Femur (tissue), 1 donor: ENCODE measurements at places on chromosomes 1 and 21.

DNA sequence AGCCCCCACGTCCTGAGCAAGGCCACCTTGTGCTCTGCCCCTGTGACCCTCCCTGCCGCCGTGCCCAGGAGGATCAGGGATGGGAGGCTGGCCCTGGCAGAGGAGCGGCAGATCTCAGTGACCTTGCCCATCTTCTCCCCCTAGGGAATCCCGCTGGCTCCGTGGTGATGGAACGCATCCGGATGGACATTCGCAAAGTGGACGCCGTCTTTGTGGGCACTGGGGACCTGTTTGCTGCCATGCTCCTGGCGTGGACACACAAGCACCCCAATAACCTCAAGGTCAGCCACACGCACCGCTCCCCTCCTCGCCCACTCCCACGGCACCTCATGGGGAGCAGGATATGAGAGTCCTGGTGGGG, 22.7 kb downstream of the CSTB start:
- no peak for DNase-seq

- DNase-seq: no peak
Measured at GRCh38 chr1:229980009-229980408, 87.0 kb upstream of the GALNT2 start.

GRCh38 chr1:115768549-115768948, at the start of gene CASQ2:
TSS of gene CASQ2 (minus strand) at chr1:115768714. CDS start at chr1:115768541, 173 bp downstream.
- DNase-seq: no peak

DNA sequence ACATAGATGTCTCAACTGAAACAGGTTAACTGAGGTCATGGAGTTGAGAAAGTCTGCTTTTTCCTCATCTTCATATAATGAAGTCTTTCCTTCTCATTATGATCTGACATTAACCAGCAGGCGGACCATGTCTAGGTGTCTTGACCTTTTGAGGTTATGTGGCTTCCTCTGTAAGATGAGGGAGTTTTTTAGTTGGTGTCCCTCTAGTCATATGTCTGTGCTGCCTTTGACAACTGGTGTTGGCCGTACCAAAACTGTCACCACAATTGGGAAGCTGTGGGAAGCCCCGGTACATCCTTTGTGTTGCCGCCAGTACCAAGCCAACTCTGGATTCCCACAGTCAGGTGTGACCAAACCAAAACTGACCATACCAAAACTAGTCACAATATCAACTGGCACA, 105.1 kb downstream of the PBX1 start:
- no peak for DNase-seq

DNA sequence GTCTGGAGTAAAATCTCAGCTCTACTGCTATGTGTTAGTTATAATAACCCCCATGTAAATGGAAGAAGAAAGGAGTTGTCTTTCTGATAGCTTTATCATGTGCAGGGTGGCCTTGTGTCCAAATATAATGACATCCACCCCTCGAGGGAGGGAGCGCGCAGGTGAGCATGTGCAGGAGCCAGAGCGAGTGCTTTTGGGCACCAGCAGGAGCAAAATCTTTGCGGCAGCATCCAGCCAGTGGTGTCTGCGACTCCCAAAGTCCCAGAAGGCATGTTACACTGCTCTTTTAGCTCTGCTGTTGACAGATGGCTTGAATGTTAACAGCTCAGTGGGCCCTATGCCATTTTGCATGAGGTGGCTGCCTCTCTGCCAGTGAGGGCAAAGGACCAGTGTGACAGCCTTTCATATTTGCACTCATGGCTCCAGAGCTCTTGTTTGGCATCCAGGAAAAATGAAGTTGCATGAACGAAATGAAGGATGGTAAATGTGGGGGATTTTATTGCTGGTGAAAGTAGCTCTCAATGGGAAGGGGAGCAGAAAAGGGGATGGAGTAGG, 146.7 kb downstream of the HMCN1 start:
- no peak for DNase-seq

GRCh38 chr1:111176678-111177077, 23.8 kb downstream of the DENND2D start:
- no peak for DNase-seq

DNA sequence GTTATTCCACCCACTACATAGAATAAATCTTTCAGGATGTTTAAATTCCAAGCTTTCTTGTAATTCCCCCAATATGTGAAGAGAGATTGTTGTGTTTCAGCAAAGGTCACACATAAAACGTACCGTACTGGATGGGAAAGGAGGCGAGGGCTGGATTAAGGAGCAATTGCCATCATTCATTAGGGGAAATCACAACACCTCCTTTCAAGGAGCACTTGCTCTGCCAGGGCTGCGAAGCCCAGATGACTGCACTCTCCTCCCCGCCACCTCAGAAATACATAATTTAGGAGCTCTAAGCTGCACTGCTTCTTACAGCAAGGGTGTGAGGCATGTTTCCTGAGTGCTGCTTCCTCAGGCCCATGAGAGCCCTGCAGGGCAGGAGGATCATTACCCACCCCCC, 29.6 kb downstream of the MATN1 start:
- DNase-seq: no peak

DNA sequence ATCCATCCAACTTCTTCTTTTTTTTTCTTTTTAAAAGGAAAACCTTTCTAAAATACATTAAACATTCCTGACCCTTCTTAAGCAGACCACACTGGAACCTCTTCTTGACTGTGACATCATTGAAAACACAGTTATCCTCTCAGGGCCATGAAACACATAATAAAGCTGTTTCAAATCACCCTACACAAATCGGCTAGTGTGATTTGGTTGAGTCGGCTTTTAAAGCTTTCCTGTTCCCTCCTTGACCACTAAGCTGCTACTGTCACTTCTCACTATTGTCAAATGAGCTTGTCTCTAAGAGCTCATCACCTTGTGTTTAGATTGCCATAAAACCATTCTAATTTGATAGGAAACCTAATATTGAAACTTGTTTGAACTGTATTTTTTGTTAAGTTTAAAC, 5.9 kb downstream of the USP24 start:
- DNase-seq: no peak

GRCh38 chr1:29426701-29427279, 190.5 kb downstream of the PTPRU start:
- peak; percentile 13 for DNase-seq

- DNase-seq: no peak
Measured at GRCh38 chr1:153553096-153553495, 4.0 kb upstream of the S100A3 start.

DNA sequence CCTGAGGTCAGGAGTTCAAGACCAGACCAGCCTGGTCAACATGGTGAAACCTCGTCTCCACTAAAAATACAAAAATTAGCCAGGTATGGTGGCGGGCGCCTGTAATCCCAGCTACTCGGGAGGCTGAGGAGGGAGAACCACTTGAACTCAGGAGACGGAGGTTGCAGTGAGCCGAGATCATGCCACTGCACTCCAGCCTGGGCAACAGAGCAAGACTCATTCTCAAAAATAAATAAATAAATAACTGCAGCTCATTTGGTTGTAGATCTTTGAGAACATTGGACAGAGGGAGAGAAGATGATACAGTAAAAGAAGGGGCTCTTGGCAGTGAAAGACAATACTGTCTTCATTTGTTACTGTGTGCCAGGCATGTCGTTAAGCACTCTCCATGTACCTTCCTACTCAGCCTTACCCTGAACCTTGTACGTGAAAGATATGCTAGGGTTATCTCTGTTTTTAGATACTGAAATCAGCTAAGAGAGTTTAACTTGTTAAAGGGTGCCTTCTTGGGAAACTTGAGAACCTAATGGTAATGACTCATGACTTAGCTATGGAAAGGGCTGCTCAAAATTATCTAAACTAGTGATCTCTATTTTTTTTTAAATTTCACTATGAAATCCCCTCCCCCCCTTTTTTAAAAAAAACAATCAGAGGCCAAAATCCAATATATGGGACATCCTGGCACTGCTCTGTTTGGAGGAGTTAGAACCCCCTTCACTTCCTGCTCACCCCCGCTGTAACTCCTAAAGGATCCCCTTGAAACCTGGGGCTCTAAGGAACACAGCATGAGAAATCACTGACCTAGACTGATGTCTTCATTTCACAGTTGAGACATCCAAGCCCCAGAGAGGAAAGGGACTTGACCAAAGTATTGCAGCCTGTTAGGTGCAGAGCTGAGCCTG, 6.8 kb upstream of the KPNA6 start:
- no peak for DNase-seq

GRCh38 chr1:206037581-206037980, 13.9 kb upstream of the CTSE start:
- DNase-seq: no peak

DNA sequence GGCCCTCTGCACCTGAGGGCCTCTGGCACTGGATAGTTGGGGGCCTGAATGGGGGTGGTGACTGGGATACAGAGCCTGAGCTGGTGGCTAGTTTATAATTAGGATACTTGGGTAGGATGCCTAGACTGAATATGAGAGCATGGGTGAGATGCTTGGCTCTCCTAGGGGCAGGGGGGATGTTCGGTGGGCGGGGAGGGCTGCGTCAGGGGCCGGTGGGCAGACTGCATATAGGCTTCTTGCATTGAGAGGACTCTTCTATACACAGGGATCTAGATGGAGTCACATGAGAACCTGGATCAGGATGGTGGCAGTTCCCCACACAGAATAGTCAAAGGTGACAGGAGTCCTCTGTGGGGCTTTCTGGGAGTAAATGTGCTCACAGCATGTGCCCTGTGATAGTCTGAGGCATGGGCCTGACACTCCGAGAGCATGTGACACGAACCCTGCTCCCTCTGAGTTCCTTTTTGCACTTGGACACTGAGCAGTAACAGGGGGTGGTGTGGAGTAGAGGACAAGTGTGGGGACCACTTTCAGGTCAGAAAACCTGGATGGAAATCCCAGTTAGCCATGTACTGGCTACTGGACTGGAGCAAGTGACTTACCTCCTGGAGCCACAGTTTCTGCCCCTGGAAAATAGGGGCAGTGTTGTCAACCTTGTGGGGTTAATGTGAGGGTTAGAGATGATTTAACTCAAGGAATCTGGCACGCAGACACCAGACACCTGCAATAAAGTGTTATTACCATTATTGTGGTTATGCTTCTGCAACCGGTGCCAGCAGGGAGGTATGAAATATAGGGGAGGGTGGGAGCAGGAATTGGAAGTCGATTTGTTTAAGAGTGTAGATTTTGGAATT, 2.2 kb downstream of the MAP7D1 start:
- DNase-seq: no peak

- no peak for DNase-seq
Measured at GRCh38 chr21:14486869-14487268, 59.2 kb downstream of the SAMSN1 start.

GRCh38 chr21:41864311-41865001, 14.7 kb downstream of the PRDM15 start:
- DNase-seq: no peak

- DNase-seq: no peak
Measured at GRCh38 chr1:112546076-112546475, 37.3 kb downstream of the WNT2B start.

GRCh38 chr1:67367370-67368045, 59.8 kb downstream of the IL12RB2 start:
- DNase-seq: peak; percentile 29

GRCh38 chr21:32021319-32021994, 148.6 kb downstream of the HUNK start:
- peak; percentile 89 for DNase-seq

GRCh38 chr1:246081856-246082668, 425.0 kb downstream of the SMYD3 start:
- no peak for DNase-seq

DNA sequence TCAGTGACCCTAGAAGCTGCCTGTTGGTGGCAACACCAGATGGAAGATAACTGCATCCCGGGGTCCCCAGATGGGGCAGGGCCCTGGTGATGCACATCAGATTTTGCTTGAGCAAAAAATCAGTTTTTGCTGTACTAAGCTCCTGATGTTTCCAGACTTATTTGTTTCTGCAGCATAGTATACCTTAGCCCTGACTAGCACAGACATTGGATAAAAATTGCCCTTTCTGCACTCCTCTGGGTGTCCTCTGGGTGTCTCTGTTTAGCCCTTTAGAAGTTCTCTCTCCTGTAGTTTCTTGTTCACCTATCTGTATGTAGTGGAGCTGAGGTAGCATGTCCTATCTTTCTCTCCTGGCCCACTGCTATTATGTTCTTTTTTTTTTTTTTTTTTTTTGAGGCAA, 30.3 kb upstream of the PLA2G2C start:
- DNase-seq: no peak

- no peak for DNase-seq
Measured at GRCh38 chr1:201778279-201779065, 50.5 kb upstream of the IPO9 start.

- no peak for DNase-seq
Measured at GRCh38 chr21:26717146-26717739, 128.0 kb downstream of the ADAMTS1 start.

DNA sequence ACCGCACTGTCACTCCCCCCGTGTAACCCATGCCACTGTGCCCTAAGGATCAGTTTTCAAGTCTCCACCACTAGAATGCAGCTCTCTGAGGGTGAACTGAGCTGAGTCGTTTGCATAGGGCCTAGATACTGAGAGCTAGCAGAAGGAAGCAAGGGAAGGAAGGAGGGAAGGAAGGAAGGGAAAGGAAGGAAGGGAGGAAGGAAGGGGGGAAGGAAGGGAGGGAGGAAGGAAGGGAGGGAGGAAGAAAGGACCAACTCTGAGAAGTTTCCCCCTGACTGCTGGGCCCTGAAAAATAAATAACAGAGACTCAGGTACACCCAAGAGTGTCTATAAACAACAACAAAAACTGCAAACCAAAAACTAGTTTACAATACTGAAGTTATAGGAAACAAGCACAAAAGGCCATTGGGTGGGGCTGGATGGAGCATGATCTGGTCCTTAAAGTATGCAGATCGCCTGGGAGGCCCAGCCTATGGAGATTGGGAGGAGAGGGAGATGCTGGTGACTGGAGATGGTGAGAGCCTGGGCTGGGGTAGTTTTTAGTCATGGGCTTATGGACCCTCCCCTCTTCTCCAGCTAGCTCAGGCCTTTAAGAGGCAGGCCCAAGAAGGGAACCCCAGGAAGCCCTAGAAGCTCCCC, 1.7 kb upstream of the MRPS15 start:
- no peak for DNase-seq
